ENCODE measurements at places on chromosomes 7 and 10. TPM values are rescaled to one million over a fixed set of nuclear protein-coding genes. Genes with fewer than 3 reads are reported as not detected.
A peak's percentile ranks its signal among the peaks of the same experiment; 100 is the strongest.

DNA sequence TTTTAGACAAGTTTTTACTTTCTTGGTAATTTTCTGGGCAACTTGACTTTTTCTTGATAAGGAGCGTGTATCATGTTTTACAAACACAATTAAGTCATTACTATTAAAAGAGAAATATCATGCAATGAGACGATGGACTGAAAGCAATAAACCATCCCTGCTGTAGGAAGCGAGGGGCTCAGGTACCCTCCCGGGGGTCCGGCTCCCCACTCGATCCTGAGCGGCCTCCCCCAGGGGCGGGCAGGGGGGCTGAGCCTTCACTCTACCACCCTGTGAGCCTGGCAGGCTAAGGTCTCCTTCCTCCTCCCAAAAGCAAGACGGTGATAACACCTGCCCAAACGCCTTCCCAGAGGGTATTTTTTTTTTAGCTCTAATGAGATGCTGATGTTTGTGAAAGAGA, 51.8 kb upstream of the ADGRA1 start:
- no peak for DNase-seq

The GRK5 gene
- 13.5 TPM for total RNA-seq

DNA sequence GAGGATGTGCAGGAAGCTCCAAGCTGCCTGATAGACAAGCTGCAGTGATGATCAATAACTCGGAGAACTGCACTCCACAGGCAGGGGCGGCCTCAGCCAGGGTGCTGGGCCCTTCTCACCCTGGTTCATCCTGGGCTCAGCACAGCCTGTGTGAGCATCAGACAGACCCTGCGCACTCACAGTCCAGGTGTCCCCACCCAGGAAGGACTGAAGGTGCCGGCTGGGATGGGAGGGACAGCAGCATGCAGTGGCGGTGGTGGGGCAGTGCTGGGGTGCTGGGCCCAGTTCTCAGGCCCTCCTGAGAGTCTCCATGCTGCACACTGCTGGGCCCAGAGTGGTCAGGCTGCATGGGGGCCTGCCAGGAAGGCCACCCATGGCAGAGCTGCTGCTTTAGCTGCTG, 74.1 kb downstream of the ITIH5 start:
- no peak for DNase-seq

The OPN1SW gene
- not detected for total RNA-seq

GRCh38 chr10:84267503-84268126, 22.8 kb downstream of the RGR start:
- DNase-seq = peak; percentile 42

- DNase-seq = no peak
Measured at GRCh38 chr7:131106681-131107336, 220.9 kb upstream of the MKLN1 start.

DNA sequence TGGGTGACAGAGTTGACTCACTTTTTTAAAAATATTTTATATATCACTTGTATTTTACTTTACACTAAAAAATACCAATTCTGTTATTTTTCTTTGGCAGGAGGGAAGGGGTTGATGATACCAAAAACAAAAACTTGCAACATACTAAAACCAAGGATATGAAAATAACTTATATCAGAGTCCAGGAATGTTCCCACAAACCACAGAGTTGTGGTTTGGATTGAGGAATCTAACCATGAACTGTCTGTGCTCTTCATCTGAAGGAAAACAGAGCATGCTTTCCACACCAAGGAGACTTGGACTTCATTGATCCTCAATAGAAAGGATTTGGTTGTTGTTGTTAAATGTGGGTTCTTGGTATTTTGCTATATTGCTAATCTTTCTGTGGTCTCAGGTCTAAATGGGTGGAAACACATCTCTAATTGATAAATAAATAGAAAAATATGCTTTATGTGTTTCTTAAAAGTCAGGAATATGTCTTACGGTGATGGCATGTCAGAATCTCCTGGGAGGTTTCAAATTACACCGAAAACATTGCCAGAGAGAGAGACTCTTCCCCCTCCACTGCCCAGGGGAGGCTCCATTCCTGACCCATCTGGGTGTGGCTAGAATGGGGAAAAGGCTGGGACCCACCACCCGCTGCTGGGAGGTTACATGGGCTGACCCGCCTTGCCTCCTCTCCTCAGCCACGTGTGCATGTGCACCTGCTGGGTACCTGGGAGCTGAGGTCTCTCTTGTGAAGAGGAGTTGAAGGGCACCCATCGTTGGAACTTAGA, 46.9 kb upstream of the STK17A start:
- no peak for DNase-seq

The LRRD1 gene
- 0.57 TPM for total RNA-seq

DNA sequence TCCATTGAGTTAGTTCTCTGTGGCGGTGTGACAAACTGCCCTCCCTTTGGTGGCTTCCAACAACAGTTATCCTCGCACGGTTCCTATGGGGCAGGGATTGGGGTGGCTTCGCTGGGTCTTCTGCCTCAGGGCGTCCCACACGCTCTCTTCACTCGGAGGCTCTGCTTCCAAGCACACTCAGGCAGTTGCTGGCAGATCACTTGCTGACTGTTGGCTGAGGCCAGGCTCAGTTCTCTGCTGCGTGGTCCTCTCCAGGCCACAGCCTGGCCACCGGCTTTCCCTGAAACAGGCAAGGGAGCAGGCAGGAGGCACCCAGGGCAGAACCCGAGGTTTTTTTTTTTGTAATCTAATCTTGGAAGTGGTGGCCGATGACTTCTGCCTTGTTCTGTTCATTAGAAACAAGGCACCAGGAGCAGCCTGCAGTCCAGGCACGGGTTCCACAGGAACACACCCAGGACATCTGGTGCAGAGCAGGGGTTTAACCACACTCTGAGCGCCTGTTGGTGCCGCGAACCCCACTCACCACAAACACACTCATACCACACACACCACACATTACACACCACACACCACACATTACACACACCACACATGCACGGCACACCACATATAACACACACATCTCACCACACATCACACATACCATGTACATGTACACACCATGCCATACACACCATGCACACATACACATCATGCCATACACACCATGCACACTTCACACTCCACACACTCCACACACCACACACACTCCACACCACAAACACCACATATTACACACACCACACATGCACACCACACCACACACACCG, 112.2 kb downstream of the PTPN20 start:
- DNase-seq = no peak

The HOXA4 gene
- total RNA-seq = 0.68 TPM

The ZNF488 gene
- 3.2 TPM for total RNA-seq

The FGL2 gene
- not detected for total RNA-seq

The SHOC2 gene
- 30.1 TPM for total RNA-seq

The STEAP2 gene
- total RNA-seq = 1.6 TPM

GRCh38 chr10:119803264-119803663, 69.4 kb downstream of the MCMBP start:
- no peak for DNase-seq

The ITPRID1 gene
- total RNA-seq = not detected

The KCND2 gene
- 0.59 TPM for total RNA-seq

DNA sequence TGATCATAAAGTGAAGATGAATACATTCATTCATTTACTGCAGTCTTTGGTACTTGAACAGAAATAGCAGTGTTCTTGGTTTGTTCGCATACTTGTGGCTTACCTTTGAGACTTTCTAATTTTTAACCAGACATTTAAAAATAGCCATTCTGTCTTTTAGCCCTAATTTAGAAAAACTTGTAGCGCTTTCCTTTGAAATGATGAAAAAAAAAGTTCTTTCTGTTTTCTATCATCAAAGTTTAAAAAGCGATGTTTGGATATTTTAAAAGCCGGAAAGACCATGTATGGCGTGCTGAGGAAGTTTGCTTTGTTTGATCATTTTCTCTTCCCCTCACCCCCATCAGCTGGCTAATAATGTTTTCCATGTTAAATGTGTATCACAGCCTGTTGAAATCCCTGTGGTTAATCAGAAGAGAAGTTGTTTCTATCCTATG, 116.3 kb downstream of the CUX1 start:
- DNase-seq = no peak

The NKX1-2 gene
- not detected for total RNA-seq

- peak; percentile 19 for DNase-seq
Measured at GRCh38 chr10:110794808-110795207, 76.9 kb upstream of the PDCD4 start.

The EPO gene
- 0.23 TPM for total RNA-seq

- no peak for DNase-seq
Measured at GRCh38 chr7:42502022-42502421, 265.0 kb upstream of the GLI3 start.

DNA sequence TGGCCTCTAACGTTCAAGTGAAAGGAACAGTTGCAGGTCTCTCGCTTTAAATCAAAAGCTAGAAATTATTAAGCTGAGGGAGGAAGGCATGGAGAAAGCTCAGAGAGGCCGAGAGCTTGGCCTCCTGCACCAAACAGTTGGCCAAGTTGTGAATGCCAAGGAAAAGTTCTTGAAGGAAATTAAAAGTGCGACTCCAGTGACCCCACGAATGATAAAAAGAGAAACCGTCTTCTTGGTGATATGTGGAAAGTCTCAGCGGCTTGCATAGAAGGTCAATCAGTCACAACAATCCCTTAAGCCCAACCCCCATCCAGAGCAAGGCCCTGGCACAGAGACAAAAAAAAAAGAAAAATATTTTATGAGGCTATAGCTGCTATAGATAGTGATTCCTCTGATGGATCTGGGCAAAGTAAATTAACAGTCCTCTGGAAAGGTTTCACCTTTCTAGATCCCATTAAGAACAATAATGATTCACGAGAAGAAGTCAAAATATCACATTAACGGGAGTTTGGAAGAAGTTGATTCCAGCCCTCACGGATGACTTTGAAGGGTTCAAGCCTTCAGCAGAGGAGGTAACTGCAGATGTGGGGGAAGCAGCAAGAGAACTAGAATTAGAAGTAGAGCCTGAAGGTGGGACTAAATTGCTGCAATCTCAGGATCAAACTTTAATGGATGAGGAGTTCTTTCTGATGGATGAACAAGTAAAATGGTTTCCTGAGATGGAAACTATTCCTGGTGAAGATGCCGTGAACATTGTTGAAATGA, 42.5 kb upstream of the INPP5A start:
- DNase-seq = no peak

DNA sequence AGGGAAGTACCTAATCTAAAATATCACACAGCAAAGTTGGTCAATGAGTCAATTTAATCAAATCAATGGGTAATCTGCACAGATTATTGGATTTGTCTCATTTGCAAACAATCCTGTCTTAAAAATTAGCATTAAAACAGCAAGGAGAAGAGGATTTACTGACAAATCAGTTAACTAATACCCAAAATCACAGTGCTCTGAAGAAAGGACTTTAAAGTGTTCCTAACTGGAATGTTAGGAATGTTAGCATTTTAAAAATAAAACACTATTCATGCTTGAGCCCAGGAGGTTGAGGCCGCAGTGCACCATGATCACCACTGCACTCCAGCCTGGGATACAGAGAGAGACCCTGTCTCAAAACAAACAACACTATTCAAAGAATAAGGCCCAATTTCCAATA, 83.1 kb downstream of the CHCHD3 start:
- no peak for DNase-seq

- DNase-seq = no peak
Measured at GRCh38 chr10:1944487-1944886, 207.2 kb upstream of the ADARB2 start.

All from neural crest cell (in vitro differentiated cells).